Retina (tissue), 1 donor: ENCODE measurements at places on chromosomes 12 and 14.

DNA sequence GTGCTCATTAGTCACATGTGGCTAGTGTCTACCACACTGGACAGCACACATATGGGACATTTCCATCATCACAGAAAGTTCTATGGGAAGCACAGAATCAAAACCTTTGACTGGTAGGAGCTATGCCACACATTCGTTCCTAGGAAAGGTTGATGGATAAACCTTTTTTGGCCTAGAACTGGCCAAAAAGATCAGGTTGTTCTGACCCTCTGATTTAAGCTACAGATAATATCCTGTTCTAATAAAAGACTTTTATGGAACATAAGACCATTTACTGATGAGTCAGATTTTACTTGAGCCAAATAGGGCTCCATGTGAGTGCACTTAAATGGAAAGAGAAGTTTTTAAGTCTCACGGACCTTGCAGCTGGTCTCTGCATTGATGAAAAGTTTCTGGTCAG lies 143.2 kb downstream of the SLC15A4 start:
- DNase-seq, result no peak

GRCh38 chr12:130956009-130956408 lies 2.3 kb downstream of the ADGRD1 start:
- no peak for DNase-seq

DNA sequence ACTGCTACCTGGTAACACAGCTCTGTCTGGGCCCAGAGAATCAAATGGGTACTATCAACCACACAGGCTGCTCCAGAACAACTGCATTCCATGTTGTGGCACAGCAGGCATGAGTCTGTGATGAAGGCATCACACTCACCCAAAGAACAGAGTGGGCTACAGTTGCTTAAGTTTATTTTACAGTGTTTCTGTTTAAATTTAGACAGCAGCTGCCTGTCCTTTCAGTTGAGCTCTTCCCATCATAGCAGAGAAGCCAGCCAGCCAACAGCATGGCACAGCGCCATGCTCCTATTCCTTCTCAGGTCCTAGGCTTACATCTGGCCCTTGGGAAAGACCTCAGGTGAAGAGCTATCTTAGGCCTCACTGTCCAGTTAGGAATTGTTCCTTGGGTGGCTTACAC lies 147.0 kb upstream of the FRMD6 start:
- DNase-seq, result no peak

DNA sequence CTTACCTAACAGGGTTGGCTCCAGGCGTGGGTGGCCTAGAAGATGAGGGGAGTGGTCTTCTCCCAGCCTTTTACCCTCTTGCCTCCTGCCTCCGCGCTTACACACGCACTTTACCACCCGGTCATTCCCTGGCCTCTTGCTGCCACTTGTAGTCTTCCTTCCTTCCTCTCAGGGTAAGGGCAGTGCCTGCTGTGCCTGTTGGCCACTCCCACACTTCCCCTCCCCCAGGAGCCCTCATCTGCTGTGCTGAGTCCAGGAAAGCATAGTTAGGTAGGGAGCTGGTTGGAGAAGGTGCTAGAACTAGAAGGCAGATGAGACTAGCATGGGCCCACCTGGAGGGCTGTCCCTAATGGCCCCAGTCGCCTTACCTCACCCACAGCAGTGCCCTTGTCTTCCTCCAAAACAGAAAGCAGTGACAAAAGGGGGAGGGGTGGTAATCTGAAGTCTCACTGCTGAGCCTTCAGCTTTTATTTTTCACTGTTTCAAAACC lies 54.3 kb upstream of the SRSF5 start:
- peak; percentile 52 for DNase-seq

DNA sequence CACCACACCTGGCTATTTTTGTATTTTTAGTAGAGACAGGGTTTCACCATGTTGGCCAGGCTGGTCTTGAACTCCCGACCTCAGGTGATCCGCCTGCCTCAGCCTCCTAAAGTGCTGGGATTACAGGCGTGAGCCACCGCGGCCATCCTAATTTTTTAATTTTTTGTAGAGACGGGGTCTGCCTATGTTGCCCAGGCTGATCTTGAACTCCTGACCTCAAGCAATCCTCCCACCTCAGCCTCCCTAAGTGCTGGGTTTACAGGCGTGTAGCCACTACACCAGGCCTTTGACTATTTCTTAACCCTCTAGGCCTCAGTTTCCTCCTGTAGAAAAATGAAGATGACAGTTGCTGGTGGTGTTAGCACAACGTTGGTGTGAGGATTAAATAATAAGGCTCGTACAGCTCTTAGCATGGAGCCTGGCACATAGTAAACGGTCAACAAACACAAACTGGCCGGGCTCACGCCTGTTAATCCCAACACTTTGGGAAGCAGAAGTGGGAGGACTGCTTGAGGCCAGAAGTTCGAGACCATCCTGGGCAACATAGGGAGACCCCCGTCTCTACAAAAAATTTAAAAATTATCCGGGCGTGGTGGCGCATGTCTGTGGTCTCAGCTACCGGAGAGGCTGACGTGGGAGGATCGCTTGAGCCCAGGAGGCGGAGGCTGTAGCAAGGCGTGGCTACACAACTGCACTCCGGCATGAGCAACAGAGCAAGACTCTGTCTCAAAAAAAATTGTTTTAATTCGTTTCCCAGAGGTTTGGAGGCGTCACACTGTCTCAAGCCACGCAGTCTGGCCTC lies 979 bp downstream of the DDX54 start:
- no peak for DNase-seq

DNA sequence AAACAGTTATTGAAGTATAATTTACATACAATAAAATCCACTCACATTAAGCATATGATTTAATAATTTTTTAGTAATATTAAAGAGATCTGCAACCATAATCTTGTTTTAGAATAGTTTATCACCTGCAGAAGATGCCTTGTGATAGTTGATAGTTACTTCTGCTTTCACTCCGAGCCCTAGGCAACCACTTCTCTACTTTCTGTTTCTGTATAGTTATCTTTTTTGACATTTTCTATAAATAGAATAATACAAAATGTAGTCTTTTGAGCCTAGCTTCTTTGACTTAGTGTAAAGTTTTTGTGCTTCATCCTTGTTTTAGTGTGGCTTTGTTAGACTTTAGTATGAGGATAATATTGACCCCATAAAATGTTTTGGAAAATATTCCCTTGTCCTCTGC lies 111.0 kb downstream of the MNAT1 start:
- DNase-seq, result no peak

- peak; percentile 47 for DNase-seq
Measured at GRCh38 chr14:28762303-28762954, 4.2 kb upstream of the FOXG1 start.

DNA sequence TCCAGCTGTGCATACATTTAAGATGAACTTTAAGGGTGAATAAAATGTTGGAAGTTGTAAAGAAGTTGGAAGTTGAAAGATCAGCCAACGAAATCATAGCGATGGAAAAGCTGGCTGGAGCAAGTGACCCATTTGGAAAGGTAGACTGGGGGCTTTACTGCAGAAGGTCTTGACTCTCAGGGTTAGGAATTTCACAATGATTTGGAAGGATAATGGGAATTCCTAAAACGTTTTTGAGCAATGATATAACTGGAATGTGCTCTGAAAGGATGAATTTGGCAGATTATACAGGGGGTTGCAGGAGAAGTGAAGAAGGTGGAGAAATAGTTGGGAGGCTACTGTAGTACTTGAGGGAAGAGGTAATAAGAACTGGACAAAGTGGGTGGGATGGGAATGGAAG lies 27.4 kb downstream of the EMP1 start:
- no peak for DNase-seq

- no peak for DNase-seq
Measured at GRCh38 chr12:52728374-52728773, 25.1 kb upstream of the KRT77 start.

GRCh38 chr12:127620735-127621355 lies 646.1 kb upstream of the TMEM132C start:
- DNase-seq, result peak; percentile 38

DNA sequence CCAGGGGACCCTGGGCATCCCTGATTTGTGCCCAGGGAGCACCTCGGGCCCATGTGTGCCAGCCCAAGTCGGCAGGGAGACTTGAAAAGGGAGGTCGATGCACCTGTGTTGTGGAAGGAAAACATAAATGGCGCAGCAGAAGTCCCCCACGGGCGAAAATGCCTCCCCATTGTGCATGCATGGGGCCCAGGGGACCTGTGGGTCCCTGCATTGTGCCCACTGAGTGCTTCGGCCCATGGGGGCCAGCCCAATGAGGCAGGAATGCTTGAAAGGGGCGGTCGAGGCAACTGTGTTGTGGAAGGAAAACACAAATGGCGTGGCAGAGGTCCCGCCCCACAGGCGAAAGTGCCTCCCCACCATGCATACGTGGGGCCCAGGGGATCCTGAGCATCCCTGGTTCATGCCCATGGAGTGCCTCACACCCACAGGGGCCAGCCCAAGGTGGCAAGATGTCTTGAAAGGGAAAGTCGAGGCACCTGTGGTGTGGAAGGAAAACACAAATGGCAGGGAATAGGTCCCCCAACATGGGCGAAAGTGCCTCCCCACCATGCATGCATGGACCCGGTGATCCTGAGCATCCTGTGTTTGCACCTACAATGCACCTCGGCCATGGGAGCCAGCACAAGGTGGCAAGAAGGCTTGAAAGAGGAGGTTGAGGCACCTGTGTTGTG lies 368.0 kb downstream of the ALG10 start:
- DNase-seq, result no peak

GRCh38 chr14:51087031-51087441 lies 7.9 kb downstream of the TRIM9 start:
- DNase-seq, result no peak

DNA sequence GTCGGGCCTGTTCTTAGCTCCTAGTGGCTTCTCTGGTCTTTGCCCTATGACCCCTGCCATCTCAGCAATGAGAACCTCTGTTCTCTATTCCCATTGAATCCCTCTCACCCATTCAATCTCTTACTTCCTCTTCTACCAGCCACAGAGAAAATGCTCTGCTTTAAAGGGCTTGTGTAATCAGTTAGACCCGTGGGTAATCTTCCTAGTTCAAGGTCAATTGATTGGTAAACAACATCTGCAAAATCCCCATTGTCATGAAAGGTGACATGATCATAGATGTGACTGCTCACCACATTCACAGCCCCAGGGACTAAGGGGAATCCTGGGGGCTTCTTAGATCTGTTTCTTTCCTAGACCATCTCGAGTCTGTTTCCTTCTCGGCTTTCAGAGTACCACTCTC lies 7.2 kb upstream of the CCDC197 start:
- no peak for DNase-seq

GRCh38 chr14:92253381-92253894 lies 69.5 kb upstream of the SLC24A4 start:
- DNase-seq, result peak; percentile 56
